ENCODE measurements at places on chromosomes 16 and 17. TPM values are rescaled to one million over a fixed set of nuclear protein-coding genes. Genes with fewer than 3 reads are reported as not detected.

DNA sequence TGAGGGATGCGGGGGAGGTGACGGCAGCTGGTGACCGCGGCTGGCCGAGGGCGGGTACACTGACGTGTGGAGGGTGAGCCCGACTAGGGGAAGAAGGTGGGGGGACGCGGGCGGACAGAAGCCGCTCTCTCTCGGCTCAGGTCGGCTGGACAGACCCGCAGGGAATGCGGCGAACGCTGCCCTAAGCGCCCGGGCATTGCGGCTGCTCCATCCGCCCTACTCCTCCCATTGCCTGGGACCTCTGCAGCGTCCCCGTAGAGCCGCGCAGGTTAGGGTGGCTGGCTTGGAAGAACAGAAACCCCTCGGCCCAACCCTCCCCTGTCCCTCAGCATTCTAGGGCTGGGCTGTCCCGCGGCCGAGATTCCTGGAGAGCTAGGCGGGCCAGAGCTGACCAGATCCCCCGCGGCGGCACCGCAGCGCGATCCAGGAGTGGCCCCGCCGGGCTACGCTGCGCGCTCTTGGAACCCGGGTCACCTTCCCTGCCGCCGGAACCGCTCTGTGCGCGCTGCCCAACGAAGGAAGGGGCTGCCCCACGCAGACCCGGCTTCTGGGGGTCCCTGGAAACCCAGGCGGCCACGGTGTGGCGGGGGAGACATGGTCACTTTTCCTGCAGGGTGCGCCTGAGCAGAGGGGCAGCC, 3.0 kb downstream of the DLX4 start:
- peak; percentile 52 for DNase-seq

DNA sequence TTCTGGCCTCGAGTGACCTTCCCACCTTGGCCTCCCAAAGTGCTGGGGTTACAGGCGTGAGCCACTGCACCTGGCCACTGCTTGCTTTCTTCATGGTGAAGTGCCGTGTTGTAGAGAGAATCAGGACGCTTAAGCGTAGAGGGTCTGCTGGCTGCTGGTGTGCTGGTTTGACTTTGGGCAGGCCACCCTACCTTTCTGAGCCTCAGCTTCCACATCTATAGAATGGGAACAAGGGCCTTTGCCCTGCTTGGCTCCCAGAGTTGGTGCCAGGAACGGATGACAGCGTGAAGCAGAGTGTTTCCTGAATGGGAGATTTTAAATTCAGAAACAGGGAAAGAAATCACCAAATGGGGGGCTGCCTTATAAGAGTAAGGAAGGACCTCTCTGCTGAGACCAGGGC, 60.9 kb downstream of the NKD1 start:
- no peak for DNase-seq

DNA sequence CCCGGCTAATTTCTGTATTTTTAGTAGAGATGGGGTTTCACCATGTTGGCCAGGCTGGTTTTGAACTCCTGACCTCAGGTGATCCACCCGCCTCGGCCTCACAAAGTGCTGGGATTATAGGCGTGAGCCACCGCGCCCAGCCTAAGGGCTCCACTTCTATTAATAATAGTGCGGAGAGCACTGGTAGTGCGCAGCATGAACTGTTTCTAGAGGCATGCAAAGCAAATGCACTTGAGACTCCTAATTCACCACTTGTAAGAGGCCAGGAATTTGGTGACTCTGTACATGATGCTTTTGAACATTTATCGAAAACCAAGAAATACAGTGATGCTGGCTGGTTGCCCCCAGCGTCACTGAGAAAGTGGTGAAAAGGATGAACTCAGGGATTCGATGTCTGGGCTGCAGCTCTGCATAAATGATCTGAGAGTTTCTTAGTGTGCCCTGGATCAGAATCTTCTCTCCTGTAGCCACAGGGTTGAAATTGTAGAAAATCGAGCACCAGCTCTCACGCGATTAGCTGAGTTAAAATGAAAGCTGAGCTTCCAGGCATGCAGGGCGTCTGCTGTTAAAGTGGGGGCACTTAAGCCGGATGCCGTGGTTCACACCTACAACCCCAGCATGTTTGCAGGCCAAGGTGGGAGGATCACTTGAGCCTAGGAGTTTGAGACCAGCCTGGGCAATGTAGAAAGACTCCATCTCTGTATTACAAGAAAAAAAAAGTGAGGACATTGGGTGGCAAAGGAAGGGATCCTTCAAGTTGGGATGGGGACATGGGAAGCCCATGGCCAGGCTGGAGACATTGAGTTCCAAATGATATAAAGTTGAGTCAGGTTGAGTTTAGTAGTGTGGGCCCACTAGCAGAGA, 4.8 kb downstream of the RNF213 start:
- DNase-seq = no peak

GRCh38 chr16:69699915-69700314, 26.4 kb downstream of the NQO1 start:
- DNase-seq = no peak

Gene KRTAP4-3
- total RNA-seq = not detected

Gene ITGAD
- not detected for total RNA-seq

GRCh38 chr17:41580687-41581365, 5.9 kb downstream of the KRT14 start:
- no peak for DNase-seq

GRCh38 chr17:80031691-80032430, 3.8 kb downstream of the TBC1D16 start:
- peak; percentile 18 for DNase-seq

Gene BCL6B
- 4.9 TPM for total RNA-seq

Gene DPEP3
- 0.68 TPM for total RNA-seq

GRCh38 chr16:69893106-69893505, 58.0 kb upstream of the CLEC18A start:
- DNase-seq = no peak

Gene NPIPA7
- total RNA-seq = 3.8 TPM

All from H9 (cell line).